ENCODE measurements at places on chromosomes 16 and 17.

DNA sequence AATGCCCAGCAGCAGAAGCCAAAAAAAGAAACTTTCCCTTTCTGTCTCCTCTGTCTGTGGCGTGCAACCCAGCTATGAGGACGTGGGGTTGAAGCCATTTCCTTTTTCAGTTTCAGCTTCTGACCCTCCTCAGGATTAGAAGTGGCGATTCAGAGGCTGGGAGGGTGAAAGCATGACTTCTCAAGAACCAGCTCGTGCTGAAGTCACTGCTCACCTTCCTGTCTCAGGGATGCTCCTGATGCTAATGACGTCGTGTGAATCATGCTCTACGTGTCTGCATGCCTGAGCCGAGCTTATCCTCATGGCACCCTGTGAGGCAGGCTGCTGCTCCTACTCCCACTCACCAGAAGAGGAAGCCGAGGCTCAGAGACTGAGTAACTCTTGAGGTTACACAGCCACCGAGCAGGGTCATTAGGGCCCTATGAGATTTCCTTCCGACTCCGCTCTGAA lies 5.7 kb upstream of the LPO start:
- DNase-seq, result peak; percentile 64

DNA sequence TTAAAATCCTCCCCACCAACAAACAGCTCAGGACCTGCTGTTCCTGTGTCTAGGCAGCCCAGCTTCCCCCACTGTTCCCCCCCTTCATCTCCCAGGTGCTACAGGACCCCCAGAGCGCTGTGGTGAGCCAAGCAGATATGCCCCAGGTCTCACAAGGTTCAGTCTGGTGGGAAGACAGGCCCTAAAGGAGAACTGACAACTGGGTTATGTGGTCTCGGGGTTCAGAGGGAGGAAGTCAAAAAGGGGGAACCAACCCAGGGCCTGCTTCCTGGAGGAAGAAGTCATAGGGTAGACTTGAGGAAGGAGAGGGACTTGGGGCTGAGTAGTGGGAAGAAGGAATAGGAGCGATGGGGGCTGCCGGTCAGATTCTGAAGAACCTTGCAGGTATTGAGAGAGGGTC lies 2.6 kb downstream of the RIPOR1 start:
- DNase-seq, result peak; percentile 64

DNA sequence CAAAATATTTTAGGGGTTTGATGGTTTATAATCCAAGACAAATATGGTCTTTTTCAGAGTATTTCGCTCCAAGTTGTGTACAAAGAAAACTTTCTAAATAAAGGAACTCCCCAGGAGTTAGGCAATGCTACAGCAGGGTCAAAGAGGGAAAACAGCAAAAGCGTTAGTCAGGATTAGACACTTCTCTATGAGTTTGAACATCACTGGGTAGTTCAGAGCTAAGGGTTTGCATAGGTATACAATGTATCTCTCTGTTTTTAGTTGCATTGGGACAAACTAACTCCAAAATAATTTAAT lies 34.8 kb downstream of the FAM20A start:
- no peak for DNase-seq

- no peak for DNase-seq
Measured at GRCh38 chr16:11446566-11447119, 101.4 kb downstream of the RMI2 start.

- DNase-seq, result peak; percentile 84
Measured at GRCh38 chr16:75263963-75264445, 12.6 kb upstream of the BCAR1 start.

- no peak for DNase-seq
Measured at GRCh38 chr17:50675627-50676026, 32.1 kb downstream of the ANKRD40 start.

GRCh38 chr16:2497116-2497630 lies 16.6 kb upstream of the ATP6V0C start:
- DNase-seq, result no peak

- no peak for DNase-seq
Measured at GRCh38 chr16:22007509-22008214, at the start of gene MOSMO. TSS of gene MOSMO (plus strand) at chr16:22008111. CDS start at chr16:22008302, 191 bp downstream.

DNA sequence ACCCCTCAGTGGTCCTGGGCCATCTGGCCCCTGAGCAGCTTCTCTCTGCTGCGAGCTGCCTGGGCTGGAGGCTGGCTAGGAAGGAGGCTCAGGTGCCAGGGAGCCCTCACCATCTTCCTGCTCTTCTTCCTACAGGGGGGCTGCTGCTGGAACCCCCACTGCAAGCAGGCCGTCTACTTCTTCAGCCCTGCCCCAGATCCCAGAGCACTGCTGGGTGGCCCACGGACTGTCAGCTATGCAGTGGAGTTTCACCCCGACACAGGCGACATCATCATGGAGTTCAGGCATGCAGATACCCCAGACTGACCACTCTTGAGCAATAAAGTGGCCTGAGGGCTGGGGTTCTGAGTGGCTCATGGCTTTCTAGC lies 46.1 kb downstream of the PRMT7 start:
- DNase-seq, result no peak

DNA sequence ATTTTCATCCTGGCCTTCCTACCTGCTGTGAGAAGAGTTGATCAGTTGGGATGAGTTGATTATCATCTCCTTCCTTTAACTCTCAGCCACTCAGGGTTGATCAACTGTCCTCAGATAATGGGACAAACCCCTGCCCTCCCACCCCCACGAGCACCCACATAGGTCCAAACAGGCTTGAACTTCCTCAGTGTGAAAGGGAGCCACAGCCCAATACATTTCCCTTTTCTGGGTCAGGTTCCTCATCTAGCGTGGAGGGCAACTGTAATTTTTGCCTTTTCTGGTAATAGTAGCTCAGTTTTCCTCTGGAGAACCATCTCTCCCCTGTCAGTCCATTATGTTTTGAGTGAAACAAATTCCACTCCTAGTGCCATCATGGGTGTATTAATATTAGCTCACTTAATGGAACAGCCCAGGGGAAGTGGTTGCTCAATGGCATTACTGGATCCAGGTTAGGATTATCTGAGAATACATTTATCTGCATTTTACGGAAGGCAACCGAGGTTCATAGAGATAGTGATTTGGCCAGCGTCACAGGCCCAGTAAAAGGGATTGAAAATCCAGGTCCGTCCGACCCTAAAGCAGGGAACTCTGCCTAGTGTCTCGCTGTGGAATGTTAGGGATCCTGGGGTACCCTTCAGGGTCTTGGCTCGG lies 476 bp upstream of the LPCAT2 start:
- no peak for DNase-seq

- DNase-seq, result no peak
Measured at GRCh38 chr17:79545251-79546005, 65.4 kb downstream of the RBFOX3 start.

- DNase-seq, result peak; percentile 35
Measured at GRCh38 chr17:80805032-80805751, 186.4 kb upstream of the CHMP6 start.

- no peak for DNase-seq
Measured at GRCh38 chr16:89602273-89602951, 11.0 kb upstream of the DPEP1 start.

GRCh38 chr17:36511216-36511615 lies 23.5 kb downstream of the MYO19 start:
- no peak for DNase-seq

- no peak for DNase-seq
Measured at GRCh38 chr17:38982858-38983746, 15.9 kb upstream of the FBXO47 start.

DNA sequence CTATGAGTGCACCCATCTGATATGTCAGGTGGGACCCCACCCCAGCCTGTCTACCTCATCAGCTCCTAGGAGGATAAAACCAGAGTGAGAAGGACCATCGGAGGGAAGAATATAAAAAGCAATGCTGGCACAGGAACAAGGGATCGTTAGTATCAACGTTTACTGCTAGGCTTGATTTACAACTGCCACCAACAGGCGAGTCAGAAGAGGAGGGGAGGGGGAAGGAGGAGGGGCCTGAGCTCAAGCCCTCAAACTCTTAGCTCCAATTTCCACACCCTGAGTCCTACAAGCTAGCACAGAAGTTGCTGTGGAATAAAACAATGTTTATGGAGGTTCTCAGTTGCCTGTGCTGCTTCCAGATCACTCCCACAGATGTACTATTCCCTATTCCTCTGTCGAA lies 234.5 kb downstream of the C16orf78 start:
- peak; percentile 24 for DNase-seq

DNA sequence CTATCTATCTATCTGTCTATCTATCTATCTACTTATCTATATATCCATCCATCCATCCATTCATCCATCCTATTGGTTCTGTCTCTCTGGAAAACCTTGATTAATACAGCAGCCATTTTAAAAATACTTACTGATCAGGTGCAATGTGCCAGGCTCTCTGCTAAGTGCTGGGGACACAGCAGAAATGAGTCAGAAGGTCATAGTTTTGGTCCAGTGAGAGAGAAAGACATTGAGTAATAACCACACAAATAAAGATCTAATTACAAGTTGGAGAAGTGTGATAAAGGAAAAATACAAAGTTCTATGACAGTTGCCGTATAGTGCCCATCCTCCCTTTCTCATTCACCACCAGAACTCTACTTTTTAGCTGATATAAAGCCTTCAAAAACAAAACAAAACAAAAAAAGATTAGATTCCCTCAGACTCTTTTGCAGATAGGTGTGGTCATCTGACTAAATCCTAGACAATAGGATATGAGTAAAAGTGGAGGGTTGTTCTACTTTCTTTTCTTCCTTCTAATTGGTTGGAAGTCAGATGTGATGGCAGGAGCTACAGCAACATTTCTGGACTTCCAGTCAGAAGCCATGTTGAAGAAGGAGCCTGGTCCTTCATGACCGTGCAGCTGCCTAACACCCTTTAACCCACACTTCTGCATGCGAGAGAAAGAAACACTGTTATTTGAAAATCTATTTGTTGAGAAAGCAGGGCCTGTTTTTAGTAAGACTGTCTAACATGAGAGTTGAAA lies 72.0 kb upstream of the TOX3 start:
- no peak for DNase-seq

GRCh38 chr17:72572604-72573491 lies 452.0 kb downstream of the SOX9 start:
- DNase-seq, result no peak

- no peak for DNase-seq
Measured at GRCh38 chr17:2611627-2612026, 18.2 kb downstream of the PAFAH1B1 start.

GRCh38 chr17:82799591-82799990 lies 40.2 kb downstream of the ZNF750 start:
- no peak for DNase-seq

DNA sequence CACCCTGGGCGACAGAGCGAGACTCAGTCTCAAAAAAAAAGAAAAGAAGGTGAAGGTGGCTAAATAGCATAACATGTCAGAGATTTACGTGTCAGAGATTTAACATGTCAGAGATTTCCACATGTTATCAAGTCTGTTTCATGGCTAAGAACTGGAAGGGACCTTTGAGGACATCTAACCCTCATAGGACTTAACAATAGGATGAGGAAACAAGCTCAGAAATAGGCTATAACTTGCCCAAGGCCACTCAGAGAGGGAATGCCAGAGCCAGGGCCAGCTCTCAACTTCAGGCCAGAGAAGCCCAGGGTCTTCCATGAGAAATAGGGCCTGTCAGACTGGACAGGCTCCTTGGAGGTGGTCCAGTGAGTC lies 26.8 kb upstream of the ZNF629 start:
- DNase-seq, result no peak

- no peak for DNase-seq
Measured at GRCh38 chr17:73797594-73798110, 153.4 kb upstream of the SDK2 start.

DNA sequence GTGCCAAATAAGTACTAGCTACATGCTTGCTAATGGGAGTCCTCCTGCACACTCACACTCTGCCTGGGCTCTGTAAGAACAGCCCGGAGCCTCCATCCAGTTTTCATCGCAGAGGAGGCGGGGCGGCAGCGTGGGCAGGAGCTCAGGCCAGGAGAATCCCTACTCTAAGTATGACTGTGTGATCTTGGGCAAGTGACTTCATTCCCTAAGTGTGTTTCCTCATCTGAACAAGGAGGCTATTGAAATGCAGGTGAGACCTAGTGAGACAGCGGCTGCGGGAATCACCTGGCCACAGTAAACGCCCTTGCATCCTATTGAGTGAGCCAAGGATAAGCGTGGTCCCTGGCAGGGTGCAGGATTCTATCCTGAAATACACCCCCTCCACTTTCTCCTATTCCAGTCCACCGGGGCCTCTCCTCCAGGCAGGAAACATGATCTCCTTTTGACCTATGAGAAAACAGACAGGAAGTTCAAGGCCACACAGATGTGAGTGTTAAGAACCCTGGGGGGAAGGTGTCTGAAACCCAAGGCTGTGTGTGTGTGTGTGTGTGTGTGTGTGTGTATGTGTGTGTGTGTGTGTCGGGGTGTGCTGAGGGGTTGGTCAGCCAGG lies 5.2 kb upstream of the RAI1 start:
- no peak for DNase-seq

GRCh38 chr16:29862884-29863668 lies at the start of gene CDIPT:
TSS of gene CDIPT (minus strand) at chr16:29863226. CDS start at chr16:29862857, 369 bp downstream.
- peak; percentile 94 for DNase-seq

GRCh38 chr16:89489898-89490438 lies 393 bp downstream of the ANKRD11 start:
- DNase-seq, result no peak

DNA sequence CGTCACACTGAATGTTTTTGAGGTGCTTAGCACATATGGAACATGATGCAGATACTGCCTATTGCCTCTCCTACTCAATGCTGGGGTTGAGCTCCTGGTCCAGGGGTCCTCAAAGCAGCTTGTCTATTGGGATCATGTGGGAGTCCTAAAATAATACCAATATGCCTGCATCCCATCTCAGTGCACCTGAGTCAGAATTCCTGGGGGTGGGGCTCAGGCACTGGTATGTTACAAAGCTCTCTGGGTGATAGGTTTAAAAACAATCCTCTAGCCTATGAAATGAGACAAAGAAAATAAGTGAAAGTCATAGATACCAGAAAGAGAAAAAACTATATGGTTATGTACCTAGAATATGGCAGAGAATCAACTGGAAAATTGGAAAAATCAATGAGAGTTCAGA lies 156.6 kb upstream of the NLRP1 start:
- DNase-seq, result no peak

DNA sequence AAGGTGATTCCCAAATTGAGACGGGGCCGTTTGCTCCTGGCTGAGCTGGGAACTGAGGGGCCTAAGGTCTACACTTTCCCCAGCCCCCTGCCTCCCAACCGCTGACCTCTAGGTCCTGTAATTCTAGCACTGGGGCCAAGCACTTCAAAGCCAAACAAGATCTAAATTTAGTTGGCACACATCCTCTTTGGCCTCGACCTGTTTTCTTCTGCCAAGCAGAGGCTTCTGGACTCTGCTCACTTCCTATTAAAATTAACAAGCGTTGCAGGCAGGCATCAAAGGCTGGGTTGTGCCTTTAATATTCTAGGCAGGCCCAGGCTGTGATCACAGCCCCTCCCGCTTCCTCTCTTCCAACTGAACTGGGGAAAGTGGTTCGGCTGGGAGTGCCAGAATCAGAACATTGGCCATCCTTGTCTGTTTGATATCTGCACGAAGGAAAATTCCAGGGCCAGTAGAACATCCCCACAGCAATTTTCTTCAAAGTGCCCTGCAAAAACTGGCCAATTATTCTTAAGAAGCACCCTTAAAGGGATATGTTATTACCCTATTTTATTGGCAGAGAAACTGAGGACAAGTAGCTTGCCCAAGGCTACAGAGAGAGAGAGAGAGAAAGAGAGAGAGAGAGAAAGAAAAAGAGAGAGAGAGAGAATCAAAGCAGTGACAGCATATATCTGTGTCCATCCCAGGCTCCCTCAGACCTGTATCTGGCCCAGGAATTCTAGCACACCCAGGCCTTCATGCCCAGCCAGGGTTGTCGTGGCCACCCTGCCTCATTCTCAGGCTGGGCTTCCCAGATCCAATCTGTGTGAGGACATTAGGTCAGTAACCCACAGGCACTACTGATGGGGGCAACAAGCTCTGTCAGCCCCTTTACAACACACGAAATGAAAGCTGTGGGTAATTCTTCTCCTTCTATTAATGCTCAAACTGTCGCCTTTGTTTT lies 12.8 kb upstream of the MT4 start:
- DNase-seq, result no peak

GRCh38 chr17:77899498-77899897 lies 59.0 kb upstream of the TNRC6C start:
- no peak for DNase-seq
